AG04450 (cell line): ENCODE measurements at places on chromosomes 6 and 20.

- DNase-seq = no peak
These were observed 26.1 kb downstream of the PTPN1 start for GRCh38 chr20:50536333-50536732.

- no peak for DNase-seq
These were observed 752.8 kb downstream of the CBLN4 start for GRCh38 chr20:55252521-55252920.

GRCh38 chr6:2376429-2377355 is 131.3 kb upstream of the GMDS start:
- DNase-seq = no peak

DNA sequence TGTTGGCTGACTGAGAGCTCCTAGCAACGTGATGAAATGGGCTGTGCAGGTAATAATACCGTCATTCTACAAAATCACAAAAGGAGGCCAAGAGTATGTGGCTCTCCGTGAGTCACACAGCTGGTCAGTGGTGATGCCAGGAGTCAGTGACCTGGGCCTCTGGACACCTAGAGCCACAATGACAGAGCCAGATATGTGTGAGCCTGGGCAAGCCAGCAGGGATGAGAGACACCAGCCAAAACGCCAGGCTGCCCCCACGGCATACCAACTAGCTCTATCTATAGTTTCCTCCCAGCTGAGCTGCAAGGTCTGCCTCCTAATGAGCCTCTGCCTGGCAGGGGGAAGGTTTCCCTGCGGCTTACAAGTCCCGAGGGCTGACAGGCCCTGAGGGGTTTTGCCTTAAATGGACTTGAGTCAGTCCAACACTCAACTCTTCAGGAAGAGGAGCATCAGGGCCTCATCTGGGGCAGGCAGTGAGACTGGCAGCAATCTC is 70.0 kb downstream of the CPNE5 start:
- no peak for DNase-seq

- no peak for DNase-seq
These were observed 27.3 kb upstream of the TSPYL1 start for GRCh38 chr6:116307001-116307400.

DNA sequence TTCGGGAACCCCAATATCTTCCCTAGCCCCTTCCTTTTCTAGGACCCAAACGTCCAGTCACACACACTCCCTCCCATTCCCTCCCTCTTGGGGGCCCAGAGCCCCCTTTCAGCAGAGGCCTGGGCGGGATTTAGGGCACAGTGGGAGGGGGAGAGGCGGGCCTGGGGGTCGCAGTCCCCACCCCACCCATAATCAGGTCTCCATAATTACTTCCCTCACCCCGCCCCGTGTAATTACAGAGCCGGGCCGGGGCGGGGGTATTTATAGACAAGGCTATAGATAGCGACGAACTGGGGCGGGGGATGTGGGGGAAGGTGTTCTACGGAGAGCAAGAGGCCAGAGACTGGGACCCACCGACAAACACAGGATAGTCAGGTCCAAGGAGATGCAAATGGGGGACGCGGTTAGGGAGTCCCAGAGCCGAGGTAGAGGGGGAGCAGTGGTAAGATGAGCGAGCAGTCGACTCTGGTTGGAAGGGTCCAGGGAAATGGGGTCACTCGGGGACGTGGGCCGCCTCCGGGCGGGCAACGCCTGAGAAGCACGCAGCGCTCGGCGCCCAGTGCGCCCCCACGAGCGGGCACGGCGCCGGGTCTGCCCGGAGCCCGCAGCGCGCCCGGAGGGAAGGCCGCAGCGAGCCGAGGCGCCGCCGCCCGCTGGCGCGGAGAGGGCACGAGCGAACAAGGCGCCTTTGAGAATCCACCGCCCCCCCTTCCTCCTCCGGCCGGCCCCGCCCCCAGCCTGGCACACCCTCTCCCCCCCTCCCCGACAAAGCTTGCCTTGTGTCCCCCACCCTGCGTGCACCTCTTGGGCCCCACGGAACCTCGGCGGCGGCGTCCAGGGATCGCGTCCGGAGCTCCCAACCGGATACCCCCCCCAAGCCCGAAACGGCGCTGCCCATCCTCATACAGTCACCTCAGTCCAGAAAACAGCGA is 670 bp upstream of the COL11A2 start:
- no peak for DNase-seq

DNA sequence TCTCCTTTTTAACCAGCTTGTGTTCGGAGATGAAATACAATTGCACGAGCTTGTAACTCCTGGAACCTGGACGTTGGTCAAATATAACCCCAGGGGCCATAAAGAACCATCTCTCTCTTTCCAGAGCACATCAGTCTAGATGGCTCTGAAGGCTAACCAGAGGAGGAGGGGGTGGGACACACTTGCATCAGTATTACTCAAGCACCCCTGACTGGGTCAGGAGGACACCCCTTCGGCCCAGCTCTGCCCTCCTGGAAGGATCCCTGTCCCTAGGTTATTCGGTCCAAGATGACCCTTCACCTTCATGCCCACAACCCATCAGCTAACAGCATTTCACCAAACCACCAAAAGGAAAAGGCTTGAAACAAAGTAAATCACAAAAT is 67.1 kb downstream of the FYN start:
- no peak for DNase-seq

GRCh38 chr6:17347012-17347411 is 46.4 kb upstream of the CAP2 start:
- no peak for DNase-seq

- no peak for DNase-seq
These were observed 167.4 kb downstream of the DHX35 start for GRCh38 chr20:39129523-39129922.

DNA sequence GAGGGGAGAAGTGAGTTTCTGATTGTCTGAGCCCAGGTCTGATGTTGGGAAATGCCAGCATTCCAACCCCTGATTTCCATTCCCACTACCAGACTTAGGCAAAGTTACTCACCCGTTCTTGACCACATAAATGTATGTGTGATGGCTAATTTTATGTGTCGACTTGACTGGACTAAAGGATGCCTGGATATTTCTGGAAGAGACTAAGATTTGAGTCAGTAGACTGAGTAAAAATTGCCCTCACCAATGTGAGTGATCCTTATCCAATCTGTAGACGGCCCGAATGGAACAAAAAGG is 95.8 kb upstream of the TAB2 start:
- DNase-seq = no peak

DNA sequence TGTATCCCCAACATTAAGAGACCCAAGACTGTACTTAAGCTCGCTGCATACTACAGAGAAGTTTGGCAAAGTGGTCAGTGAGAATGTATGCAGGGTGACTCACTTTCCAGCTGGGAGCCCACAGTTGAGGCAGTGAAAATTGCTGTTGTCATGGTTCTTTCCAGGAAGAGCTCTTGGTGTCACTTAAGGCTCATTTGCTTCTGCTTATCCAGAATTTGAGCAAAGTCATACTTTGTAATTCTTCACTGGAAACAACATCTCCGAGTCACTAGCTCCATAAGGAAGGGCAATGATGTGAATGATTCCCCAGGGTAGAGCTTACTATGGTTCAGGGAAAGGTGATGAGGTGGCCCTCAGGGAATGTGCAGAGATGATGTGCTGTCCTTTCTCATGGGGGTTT is 65.4 kb upstream of the FBXL4 start:
- peak; percentile 81 for DNase-seq

- no peak for DNase-seq
These were observed 23.8 kb downstream of the GABRR2 start for GRCh38 chr6:89291256-89291819.

DNA sequence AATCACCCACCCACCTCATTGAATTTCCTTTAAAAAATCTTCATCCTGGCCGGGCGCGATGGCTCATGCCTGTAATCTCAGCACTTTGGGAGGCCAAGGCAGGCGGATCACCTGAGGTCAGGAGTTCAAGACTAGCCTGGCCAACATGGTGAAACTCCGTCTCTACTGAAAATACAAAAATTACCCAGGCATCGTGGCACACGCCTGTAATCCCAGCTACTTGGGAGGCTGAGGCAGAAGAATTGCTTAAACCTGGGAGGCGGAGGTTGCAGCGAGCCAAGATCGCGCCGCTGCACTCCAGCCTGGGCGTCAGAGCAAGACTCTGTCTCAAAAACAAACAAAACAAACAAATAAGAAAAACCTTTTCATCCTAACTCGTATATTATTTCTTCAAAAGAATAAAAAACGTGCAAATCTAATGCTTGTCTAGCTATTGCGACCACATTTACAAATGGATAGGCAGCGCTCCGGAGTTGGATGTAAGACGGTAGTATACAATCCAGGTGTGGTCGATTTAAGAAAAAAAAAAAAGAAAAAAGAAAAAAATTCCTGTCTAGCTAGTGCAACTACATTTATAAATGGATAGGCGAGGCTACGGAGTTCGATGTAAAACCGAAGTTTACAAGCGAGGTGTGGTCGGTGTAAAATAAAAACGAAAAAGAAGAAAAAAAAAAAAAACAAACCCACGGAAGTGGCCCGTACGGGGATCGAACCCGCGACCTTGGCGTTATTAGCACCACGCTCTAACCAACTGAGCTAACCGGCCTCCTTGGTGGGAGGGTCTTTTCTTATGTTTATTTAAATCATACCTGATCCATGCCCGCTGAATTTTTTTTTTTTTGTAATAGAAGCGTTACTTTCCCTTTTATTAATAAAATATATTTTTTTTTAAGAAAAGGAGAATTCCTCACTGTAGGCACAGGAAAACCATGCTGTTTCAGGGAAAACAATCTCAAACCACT is 70.7 kb upstream of the PRSS16 start:
- no peak for DNase-seq

DNA sequence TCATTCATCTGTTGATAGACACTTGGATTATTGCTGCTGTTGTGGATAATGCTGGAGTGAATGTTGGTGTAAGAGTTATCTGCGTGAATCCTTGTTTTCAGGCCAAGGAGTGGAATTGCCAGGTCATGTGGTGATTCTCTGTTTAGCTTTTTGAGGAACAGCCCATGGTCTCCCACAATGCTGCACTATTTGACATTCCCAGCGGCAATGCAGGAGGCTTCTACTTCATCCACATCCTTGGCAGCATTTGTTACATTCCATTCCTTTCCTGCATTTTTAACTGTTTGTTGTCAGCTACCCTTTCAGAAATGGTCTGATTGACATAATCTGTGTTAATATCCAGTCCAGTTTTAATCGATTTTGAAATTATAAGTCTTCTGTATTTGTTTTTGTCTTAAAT is 51.7 kb upstream of the CLDN20 start:
- DNase-seq = no peak

GRCh38 chr20:24701027-24701426 is 231.6 kb downstream of the SYNDIG1 start:
- no peak for DNase-seq

DNA sequence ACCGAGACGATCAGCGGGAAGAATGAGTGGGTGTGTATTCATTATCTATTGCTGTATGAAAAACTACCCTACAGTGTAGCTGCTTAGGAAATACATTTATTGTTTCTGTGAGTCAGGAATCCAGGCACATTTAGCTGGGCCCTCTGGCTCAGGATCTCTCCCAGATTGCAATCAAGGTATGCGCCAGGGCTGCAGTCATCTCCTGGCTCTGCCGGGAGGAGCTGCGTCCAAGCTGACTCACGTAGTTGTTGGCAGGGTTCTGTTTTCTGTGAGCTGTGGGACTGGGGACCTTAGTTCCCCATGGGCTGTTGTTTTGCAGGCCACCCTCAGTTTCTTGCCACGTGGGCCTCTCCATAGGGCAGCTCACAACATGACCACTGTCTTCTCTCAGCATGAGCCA is 68.2 kb upstream of the FUCA2 start:
- peak; percentile 79 for DNase-seq

DNA sequence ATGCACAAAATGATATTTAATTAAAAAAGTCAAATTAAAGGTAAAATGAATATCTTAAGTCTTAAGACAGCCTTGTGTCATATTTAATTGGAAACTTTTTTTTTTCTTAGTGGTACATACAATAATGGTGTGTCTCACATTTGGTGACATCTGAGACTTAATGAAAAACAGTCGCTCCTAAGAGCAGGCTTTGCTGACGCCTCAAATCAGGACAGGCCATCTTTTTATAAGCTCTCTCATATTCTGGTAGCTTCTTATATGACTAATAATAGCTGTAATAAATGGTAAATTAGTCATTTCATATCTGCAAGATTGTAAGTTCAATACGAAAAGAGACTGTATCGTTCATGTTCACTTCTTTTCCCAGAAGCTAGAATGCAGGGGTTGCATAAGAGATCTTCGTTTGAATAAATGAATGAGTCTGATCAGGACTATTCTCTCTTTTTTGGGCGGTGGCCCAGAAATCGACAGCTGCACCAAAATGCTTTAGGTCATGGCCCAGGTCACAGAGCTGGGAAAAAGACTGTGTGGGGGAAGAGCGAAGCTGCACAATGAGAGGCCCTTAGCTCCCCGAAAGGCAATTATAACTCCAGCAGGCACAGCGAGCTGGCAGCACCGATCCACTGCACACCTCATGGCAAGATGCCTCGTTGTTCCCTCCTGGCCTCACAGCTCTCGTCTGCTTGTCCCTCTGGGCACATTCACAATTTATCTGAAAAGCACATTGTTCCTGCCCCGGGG is 69.4 kb downstream of the NRN1 start:
- no peak for DNase-seq

DNA sequence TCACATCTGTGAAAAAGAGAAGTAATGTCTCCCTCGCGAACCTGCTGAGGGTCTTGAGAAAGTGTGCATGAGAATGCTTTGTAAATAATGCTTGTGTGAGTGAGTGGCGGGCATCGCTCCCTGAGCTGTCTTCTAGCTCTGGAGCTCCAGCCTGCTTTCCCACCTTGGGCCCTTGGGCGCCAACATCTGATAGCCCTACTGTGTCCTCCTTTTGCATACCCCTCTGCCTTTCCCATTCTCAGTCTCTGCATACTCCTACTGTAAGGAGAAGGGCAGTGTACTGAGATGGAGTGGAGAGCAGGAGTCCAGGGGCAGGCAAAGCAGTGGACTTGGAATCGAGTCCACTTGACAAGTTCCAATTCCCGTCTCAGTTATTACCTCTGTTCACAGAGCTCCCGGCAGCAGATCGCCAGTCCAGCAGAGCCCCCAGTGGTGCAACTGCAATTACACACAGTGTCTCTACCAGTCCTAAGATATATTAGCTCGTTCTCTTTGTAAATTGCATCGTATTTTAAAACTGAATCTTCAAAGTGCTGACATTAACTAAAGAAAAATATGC is 847 bp upstream of the NCR2 start:
- no peak for DNase-seq

- no peak for DNase-seq
These were observed 254.4 kb upstream of the JAG1 start for GRCh38 chr20:10927936-10928840.

GRCh38 chr6:119677384-119677783 is 327.8 kb upstream of the MAN1A1 start:
- no peak for DNase-seq

- DNase-seq = no peak
These were observed 19.8 kb downstream of the XKR7 start for GRCh38 chr20:31987744-31988143.

- no peak for DNase-seq
These were observed 223.5 kb downstream of the PACRG start for GRCh38 chr6:162951164-162951743.
